CMK (cell line): ENCODE measurements at places on chromosomes 5 and 9.

GRCh38 chr9:113665756-113666155 is 202.2 kb downstream of the RGS3 start:
- no peak for DNase-seq

- no peak for DNase-seq
These were observed 109.6 kb downstream of the FGF18 start for GRCh38 chr5:171528865-171529614.

DNA sequence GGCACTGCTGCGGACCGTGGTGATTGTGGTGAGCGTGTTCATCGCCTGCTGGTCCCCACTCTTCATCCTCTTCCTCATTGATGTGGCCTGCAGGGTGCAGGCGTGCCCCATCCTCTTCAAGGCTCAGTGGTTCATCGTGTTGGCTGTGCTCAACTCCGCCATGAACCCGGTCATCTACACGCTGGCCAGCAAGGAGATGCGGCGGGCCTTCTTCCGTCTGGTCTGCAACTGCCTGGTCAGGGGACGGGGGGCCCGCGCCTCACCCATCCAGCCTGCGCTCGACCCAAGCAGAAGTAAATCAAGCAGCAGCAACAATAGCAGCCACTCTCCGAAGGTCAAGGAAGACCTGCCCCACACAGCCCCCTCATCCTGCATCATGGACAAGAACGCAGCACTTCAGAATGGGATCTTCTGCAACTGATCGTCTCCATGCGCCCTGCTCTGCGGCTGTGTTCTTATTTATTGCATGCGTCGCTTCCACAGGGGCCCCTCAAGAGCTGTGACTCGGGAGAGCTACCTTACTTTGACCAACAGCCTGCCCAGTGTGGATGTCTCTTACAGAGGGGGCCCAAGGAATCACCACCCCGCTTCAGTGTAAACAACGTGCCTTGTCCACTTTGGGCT is 10.8 kb downstream of the S1PR3 start:
- DNase-seq, result no peak

DNA sequence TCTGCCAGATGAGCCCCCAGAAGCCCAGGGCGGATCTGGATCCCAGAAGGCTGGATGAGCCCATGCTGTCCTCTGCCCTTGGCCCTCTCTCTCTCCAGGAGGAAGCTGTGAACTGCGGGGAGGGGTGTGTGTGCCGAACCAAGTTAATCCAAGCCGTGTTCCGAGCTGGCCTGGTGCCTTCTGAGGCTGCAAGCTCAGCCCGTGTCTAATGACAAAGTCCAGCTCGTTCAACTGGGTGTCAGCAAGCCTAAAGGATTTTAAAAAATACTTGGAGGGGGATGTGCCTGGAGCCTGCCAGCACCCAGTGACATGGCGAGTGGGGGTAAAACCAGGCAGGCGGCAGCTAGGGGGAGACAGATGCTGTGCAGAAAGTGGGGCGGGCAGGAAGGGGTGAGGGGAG is 8.0 kb downstream of the STC2 start:
- no peak for DNase-seq

DNA sequence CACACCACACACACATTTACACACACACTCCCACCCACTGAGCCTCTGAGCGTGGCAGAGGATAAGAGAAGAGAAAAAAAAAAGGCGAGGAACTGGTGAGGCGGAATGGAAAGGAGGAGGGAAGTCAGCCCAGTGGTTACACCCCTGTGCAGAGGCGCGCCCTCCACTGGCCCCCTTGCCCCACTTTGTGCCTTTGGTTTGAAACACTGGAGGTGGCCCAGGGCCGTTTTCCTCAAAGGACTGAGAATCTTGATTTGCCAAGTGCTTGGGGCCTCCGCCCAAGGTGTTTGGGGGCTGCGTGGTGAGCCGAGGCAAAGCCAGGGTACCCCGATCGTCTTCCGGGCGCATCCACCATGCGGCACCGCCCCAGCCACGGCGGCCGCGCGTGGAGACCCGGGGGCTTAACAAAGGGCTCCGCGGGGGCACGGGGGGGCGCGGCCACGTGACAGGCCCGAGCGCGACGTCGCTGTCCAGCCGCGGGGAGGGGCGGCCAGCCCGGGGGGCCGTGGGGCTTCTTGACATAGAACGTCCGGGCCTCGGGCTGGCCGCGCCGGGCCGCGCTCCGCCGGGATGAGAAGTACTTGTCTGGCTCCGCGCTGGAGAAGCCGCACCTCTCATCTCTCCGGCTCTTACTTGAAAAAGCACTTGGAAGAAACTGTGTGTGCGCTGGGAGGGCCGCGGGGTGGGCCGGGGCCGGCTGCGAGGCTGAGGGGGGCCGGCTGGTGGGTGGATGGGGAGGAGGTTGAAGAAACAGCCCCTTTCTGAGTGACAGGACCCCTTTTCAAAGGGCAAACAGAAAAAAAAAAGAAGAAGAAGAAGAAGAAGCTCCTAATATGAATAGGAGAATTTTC is 21.0 kb downstream of the NR2F1 start:
- no peak for DNase-seq

DNA sequence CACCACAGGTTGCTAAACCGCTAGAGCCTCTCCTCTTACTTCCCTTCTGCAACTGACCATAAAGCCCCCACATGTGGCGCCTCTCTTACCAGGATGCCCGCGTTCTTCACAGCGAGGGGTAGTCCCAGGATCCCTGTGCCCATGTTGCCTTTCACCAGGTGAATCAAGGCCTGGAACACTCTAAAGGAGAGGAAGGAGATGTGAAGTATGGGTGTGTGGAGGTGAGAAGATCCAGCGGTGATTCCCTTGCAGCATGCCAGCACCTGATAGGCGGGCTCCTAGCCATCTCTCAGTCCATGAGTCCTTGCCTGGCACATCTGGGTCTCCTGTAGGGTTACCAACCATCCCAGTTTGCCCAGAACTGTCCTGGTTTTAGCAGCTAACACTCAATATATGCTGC is 3.3 kb downstream of the SLC36A2 start:
- DNase-seq, result no peak

DNA sequence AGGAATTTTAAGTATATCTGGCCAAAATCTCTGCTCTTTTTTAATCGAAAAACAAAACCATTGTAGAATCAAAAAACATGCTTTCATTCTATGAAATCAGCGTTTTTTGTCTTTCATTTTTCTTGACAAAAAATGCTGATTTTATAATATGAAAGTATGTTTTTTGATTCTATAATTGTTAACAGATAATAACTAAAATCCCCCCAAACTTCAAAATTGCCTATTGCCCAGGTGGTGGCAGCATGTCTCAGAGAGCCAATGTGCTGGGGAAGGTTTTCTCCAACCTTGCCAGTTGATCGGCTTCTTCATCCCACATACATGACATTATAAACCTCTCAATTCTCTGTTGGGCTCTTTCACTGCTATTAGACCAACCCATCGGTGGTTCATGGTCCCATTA is 5.1 kb upstream of the SMIM15 start:
- DNase-seq, result no peak

DNA sequence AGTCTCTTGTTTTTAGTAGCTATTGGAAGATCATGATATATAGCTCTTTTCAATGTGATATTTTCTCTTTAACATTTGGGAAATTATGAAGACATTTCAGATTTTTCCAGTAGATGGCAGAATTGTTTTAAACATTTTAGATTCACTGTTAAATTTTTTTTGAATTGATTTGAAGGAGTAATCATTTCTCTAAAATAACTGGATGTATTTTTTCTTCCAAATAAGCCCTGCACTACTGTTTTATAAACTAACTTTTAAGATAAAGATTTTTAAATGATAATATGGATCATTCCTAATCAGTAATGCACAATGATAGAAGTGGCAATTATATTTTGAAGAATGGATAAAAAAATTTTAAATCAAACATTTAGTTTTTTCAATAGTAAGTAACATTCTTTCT is 14.2 kb downstream of the NDUFAF2 start:
- DNase-seq, result no peak

DNA sequence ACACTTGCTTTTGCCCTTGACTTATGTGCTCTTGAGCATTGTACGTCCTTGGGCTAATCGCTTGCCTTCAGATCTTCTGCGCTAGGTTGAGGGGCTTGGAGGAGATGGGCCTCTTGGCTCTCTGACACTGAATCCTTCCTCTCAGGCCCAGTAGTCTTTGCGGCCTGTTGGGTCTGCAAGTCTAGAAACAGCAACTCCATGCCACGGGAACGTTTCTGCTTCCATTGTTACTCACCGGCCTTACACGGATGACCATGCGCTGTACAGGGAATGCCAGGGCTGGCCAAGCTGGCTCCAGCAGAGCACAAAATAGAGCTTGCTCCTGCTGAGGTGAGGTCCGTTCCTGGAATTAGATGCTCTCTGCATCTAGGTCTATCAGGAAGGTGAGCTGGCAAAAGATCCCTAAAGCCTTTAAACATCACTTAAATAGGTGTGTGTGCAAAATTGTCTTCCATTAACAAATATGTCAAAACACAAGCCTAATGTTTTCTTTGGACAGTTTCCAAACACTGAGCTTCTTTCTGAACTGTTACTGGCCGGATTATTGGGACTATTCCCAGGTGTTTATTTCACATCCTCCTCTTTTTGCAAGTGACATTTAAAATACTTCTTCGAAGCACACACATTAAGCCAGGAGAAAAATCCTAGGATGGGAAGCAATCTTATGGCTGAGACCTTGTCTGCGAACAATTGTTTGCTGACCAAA is 29.7 kb downstream of the DAPK1 start:
- DNase-seq, result no peak

- DNase-seq, result no peak
These were observed 11.1 kb upstream of the SHOC1 start for GRCh38 chr9:111805830-111806241.

- no peak for DNase-seq
These were observed 65.8 kb downstream of the ISL1 start for GRCh38 chr5:51449026-51449425.

DNA sequence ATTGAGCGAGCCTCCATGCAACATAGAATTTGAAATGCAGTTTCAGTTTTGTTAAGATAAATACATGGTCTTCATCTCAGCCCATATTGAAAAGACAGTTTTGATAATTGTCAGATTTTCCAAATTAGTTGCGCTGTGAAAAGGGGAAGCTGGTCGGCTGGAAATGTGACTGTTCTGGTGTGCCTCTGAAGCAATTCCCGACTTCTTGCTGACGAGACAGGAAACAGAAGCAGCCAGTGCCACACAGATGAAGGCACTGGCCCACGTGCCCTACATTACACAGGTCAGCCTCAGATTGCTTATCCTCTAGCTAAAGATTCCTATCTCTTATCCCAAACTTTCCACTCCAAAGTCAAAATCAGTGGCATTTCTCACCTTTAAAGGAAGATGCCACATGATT is 214.1 kb upstream of the TLE4 start:
- DNase-seq, result no peak

- DNase-seq, result no peak
These were observed 172.2 kb downstream of the TRPM3 start for GRCh38 chr9:70949239-70949638.

GRCh38 chr9:133369933-133370332 is 5.9 kb downstream of the SURF4 start:
- DNase-seq, result no peak

DNA sequence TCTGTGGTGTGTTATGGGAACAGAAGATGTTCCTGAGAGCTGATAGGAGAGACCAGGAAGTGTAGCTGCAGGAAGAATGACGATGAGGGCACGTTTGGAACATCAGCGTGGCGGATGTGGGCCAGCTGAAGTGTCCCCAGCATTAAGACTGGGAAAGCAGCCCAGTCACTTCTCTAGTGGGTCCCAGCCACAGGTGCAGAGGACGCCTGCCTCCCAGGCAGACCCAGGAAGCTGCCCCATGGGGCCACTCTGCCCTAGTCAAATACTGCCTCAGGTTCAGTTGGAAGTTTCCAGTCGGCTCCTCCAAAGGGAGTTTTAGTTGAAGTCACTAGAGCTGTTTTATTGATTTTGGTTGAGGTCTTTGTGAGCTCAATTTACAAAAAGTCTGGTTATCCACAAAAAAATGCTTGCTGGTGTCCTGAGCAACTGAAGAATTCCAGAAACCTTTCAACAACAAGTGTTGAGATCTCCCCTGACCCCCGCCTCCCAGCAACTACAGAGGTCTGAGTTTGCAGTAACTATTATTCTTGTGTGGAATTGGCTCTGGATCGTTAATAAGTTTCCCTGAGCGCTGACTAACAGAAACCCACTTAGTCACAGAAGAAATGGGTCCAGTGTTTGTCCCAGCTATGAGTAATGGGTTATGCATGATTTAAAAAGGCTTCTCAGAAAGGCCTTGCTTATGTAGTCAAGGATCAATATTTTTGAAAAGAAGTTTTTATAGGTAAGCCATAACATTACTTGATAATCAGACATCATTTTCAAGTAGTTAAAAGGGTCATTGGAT is 294.1 kb downstream of the FANCC start:
- DNase-seq, result no peak

DNA sequence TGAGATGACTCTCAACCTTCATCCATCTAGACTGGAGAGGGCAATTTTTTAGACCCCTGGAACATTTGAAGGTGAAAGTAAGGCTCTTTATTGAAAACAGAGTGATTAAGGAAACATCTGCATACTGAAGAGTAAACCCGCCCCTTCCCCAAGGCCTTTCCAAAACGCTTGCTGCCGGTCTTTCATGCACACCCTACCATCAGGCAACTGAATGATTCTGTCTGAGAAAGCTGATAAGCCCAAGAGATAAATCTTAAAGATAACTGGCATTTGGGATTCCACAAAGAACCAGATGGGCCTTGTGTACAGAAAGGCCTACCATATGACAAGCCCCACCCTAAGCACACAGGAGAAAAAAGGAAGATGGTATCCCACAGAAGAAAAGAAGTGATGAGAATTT is 54.4 kb upstream of the PIK3R1 start:
- no peak for DNase-seq

DNA sequence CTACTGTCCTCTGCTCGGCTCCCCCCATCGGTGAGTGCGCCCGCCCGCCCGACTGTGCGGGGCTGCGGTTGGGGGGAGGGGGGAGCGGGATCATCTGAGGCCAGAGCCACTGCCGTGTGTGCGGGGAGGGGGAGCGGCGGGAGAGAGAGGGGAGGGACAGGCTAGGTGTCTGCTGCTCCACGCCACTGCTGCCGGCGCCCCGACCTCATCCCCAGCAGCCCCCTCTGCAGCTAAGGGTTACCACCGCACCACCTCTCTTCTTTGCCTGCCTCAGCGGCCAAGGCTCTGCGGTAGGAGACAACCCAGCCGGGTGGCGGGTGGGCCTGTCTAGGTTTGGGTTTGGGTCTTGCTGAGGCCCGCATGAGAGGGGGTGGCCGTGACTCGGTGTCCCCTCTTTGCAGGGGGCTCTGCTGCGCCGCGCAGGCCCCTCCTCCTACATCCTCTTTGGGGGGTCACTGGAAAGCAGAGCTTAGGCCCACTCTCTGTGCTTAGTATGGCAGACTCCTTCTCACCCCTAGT is 670 bp upstream of the PURA start:
- no peak for DNase-seq

- DNase-seq, result no peak
These were observed 37.3 kb upstream of the POMT1 start for GRCh38 chr9:131465401-131465800.

GRCh38 chr5:142597546-142598337 is 88.1 kb downstream of the FGF1 start:
- no peak for DNase-seq
